ENCODE measurements at places on chromosomes 16 and 17. TPM values are rescaled to one million over a fixed set of nuclear protein-coding genes. Genes with fewer than 3 reads are reported as not detected.

DNA sequence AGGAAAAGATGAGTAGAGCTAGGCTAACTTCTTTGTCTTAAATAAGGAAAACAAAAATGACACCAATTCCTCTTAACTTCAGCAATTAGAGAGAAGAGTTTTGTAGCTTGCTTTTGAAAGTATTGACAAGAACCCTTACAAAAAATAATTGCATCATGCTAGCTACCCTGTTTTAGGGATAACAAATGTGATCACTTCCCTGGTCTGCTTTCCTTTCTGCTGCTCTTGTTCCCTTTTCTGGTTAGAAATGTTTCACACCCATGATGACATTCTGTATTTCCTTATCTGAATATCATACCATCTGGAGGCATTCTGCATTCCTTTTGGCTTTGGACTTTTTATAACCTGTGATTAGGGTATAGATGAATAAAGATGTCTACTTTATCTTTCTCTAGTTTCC is 9.9 kb upstream of the SMIM36 start:
- no peaks in the 10 kb centered on the region for H3K36me3 ChIP-seq
- no peaks in the 10 kb centered on the region for H3K4me1 ChIP-seq
- no peak for DNase-seq
- peaks cover 10% of the 10 kb centered on the region for H3K27me3 ChIP-seq
- H3K27ac ChIP-seq = no peak overlapping the region

GRCh38 chr16:73179705-73180331 is 131.9 kb upstream of the ZFHX3 start:
- peaks cover 8% of the 10 kb centered on the region for H3K27me3 ChIP-seq
- no peak overlapping the region for H3K4me3 ChIP-seq
- peak overlapping the region; percentile 35 for H3K27ac ChIP-seq

- peaks cover 8% of the 10 kb centered on the region for H3K36me3 ChIP-seq
- no peak for DNase-seq
- peak overlapping the region; percentile 88 for H3K27ac ChIP-seq
- no peaks in the 10 kb centered on the region for H3K27me3 ChIP-seq
- H3K4me1 ChIP-seq = peaks cover 42% of the 10 kb centered on the region
Observed at GRCh38 chr16:84735849-84736586, 36.2 kb downstream of the USP10 start.

DNA sequence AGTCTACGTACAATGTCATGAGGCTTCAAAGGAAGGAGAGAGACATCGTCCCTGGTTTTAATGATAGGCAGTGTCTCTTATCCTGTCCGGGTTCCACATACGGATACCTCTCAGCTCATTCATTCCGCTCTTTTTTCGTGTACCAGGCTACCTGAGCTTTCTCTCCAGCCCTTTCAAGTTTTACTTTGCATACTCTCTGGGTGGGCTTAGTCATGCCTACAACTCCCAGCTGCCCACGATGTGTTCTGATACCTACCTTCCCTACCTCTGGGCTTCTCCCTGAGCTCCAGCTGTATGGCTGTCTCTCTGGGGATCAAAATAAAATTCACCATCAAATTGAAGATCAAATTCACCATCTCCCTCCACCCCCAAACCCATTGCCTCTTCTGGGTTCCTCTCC is 354.0 kb upstream of the EEF2KMT start:
- H3K36me3 ChIP-seq = no peaks in the 10 kb centered on the region
- H3K4me3 ChIP-seq = no peak overlapping the region
- H3K4me1 ChIP-seq = peaks cover 4% of the 10 kb centered on the region
- DNase-seq = no peak
- H3K27me3 ChIP-seq = peaks cover 76% of the 10 kb centered on the region

DNA sequence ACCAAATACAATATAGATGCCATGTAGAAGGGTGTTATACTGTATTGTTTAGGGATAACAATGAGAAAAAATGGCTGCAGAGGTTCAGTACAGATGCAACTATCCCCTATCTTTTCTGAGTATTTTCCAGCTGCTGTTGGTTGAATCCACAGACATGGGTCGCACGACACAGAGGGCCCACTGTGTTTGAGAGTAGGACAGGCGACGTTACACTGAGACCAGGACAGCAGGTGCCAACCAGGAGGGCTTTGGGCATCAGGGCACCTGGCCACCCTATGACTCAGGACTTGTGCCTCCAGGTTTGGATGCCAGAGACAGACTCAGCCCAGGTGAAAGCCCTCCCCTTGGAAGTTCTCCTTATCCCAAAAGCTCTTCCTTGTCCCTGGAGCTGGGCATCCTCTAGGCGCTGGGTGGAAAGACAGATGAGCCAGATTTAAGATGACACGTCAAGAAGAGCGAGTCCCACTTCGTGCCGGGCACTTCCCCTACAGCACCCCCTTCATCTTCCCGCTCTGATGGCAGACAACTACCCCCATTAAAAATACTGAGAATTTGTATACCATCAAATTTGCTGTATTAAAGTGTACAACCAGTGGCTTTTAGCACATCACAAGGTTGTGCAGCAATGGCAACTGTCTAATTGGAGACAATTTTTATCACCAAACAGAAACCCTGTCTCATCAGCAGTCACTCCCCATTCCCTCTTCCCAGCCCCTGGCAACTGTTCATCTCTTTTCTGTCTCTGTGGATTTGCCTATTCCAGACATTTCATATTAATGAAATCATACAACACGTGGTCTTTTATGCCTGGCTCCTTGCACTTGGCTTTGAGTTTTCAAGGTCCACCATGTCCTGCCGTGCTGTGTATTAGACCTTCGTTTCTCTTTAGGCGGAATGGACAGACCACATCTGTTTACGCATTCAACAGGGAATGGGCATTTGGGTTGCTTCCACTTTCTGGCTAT is 30.6 kb downstream of the TNFRSF13B start:
- no peaks in the 10 kb centered on the region for H3K36me3 ChIP-seq
- H3K27ac ChIP-seq = no peak overlapping the region
- H3K4me1 ChIP-seq = no peaks in the 10 kb centered on the region
- DNase-seq = peak; percentile 37

- H3K4me3 ChIP-seq = peak overlapping the region; percentile 95
- no peak for DNase-seq
Observed at GRCh38 chr17:50346313-50347116, 589 bp downstream of the XYLT2 start.

- H3K27me3 ChIP-seq = no peaks in the 10 kb centered on the region
- peaks cover 14% of the 10 kb centered on the region for H3K36me3 ChIP-seq
- no peak overlapping the region for H3K4me3 ChIP-seq
- H3K4me1 ChIP-seq = peaks cover 29% of the 10 kb centered on the region
- DNase-seq = no peak
- H3K27ac ChIP-seq = no peak overlapping the region
Observed at GRCh38 chr17:42514867-42515266, 21.2 kb upstream of the NAGLU start.

DNA sequence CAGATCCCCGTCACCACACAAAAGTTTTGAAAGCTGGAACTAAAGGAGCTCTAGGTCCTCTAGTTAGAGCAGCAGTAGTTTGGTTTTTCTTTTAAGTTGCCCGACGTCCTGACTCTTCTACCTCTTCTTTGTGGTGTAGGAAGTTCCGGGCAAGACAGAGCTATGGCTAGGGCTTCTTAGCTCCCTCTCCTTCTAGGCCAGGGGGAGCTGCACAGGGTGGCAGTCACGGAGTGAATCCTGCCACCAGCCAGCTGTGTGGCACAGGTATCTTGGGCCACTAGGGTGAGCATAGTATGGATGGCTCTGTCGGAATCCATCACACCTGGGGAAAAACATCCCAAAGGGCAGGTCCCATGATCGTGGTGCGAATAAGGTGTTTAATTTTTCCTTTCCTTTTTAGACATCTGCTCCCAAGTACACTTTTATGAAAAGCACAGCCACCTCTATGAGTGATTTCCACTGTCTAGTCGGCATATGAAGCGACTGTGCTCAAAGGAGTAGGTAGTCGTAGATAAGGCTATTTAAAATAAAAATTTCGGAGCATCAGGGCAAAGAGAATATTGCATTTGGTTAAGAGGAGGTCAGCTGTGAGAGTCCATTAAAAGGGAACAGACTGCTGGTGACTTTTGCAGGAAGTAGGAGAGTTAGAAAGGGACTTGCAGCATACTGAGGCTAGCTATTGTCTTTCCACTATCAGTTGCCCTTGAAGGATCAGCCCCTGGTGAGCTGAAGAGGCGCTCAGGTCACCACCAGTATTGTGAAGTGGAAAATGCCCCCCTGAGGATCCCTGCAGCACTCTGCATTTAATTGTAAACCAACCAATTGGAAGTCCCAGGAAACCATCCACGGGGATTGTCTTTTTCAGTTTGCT is 2.1 kb downstream of the PRKCA start:
- peaks cover 27% of the 10 kb centered on the region for H3K4me1 ChIP-seq
- H3K36me3 ChIP-seq = peaks cover 9% of the 10 kb centered on the region
- DNase-seq = no peak
- H3K27ac ChIP-seq = peak overlapping the region; percentile 54

- no peak for DNase-seq
- H3K4me3 ChIP-seq = peak within 1 kb of the TSS; percentile 93
- peak within 1 kb of the TSS; percentile 90 for H3K27ac ChIP-seq
- H3K36me3 ChIP-seq = peaks cover 4% of the 10 kb centered on the region
Observed at GRCh38 chr17:76710863-76711611, at the start of gene MXRA7. Gene MXRA7 (minus strand): TSS chr17:76710965. CDS start chr17:76710946, 19 bp downstream.

DNA sequence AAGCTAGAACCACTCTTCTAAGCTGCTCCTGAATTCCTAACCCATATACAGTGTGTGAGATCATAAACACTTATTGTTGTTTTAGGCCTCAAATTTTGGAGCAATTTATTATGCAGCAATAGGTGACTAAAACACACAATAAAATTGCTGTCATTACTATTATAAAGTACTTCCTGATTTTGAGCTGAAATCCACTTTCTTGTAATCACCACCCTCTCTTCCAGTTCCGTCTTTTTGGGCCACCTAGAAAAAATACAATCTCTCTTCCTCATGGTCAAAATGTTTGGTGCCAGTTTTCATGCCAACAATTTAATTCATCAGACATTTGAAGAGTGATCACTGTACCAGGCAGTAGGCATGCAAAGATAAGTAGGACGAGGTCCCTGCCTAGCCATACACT is 43.3 kb upstream of the NF1 start:
- H3K36me3 ChIP-seq = peaks cover 5% of the 10 kb centered on the region
- no peak overlapping the region for H3K27ac ChIP-seq
- H3K4me3 ChIP-seq = no peak overlapping the region
- DNase-seq = no peak

DNA sequence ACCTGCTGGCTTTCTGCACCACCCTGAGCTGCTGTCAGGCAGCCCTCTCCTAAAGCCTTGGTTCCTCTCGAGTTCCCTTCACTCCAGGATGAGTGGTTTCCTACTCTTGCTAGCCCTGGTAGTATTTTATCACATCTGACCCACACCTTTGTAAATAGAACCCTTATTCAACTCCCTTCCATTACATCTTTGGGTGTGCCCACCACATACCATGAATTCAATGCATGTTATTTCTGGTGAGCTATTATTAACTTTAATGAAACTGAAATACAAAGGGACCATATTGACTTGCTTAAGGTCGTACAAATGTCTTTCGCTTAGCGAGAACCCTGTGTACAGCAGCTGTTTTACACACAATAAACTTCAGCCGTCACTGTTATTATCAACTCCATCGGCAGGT is 521.3 kb downstream of the GRIN2A start:
- H3K36me3 ChIP-seq = no peaks in the 10 kb centered on the region
- peaks cover 44% of the 10 kb centered on the region for H3K27me3 ChIP-seq
- H3K27ac ChIP-seq = no peak overlapping the region
- no peak for DNase-seq

DNA sequence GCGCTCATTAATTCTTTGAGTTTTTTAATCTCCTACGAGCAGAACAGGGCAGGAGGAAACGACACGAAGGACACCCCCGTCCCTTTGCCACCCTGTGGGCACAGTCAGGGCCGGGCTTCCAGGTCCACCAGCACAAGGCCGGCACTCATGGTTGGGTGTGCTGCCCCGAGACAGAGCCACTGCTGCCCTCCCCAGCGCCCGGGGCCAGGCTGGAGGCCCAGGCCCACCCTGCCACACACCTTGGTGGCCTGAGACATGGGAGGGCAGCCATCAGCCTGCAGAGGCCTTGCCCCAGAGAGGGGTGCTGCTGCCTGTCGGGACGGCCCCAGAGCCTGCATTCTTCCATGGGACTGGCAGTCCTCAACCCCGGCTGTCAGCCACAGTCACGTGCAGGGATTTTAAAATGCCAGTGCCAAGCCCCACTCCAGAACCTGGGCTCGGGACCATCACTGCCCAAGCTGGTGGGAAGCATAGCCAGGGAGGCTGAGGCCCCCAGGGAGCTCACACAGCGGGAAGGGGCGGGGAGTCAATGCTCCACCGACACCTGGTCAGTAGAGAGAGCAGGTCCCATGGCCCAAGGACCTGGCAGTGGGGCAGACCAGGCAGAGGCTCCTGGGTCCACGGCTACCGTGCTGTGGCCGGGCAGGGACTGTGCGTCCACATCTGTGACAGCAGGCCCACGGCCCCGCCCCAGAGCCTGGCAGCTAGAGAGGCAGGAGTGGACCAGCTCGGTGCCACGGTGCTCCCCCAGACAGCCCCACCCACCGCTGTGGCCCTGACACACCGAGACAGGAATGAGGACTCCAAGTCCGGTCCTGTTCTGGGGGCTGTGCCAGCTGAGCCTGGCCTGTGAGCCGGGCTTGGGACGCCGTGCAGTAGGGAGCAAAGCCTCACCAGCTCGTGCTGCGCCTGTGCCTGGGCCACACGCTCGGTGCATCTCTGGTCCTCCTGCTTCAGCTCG is 27.5 kb downstream of the CEP131 start:
- H3K27ac ChIP-seq = no peak overlapping the region
- no peak overlapping the region for H3K4me3 ChIP-seq
- H3K36me3 ChIP-seq = no peaks in the 10 kb centered on the region
- H3K27me3 ChIP-seq = no peaks in the 10 kb centered on the region

DNA sequence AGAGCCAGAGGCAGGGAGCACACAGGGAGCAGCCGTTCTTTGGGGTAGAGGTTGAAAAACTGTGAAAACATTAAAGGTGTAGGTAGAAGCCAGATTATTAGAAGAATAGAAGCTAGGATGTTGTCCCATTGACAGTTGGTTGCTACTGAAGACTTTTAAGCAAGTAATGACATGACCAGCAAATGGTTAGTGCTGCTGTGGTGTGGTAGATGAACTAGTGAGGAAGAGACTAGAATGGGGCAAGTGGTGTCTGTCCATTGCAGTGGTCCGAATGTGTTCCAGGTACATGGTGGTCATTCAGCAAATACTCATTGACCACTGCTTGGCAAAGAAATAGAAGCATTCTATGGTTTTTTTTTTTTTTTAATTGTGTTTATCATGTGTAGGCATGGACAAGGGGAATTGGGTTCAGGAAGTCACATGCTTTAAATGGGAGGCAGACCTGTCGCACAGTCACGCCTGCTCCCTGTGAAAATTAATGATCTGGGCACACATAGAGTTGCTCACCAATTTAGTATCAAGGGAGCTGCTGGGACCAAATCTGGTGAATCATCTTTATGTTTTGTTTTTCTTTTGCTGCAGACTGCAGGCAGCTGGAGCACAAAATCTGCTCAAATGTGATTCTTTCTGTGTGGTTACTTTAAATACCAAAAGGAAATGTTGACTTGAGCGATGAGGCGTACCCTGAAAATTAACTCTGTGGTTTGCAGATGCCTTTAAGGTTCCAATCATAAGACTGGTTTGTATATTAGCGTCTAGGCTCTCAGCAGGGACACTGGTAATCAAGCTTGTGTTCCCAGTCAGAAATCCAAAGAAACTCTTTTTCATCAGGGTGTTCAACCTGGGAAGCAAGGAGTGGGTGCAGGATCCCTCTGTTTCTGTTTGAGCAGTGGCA is 30.7 kb downstream of the YPEL2 start:
- H3K4me3 ChIP-seq = peak overlapping the region; percentile 25
- no peaks in the 10 kb centered on the region for H3K27me3 ChIP-seq
- peaks cover 16% of the 10 kb centered on the region for H3K36me3 ChIP-seq
- H3K4me1 ChIP-seq = peaks cover 52% of the 10 kb centered on the region
- DNase-seq = no peak
- H3K27ac ChIP-seq = no peak overlapping the region

AURKB gene
- total RNA-seq = 35.0 TPM

NPIPA2 gene
- 8.2 TPM for total RNA-seq

FBXW10 gene
- total RNA-seq = 0.22 TPM

NF1 gene
- total RNA-seq = 69.9 TPM

MRPS23 gene
- 46.9 TPM for total RNA-seq

DPEP1 gene
- 13.4 TPM for total RNA-seq

GPR142 gene
- 4.1 TPM for total RNA-seq

Measured in type B pancreatic cell (in vitro differentiated cells).